ENCODE measurements at places on chromosomes 7 and 10.

- DNase-seq = no peak
Observed at GRCh38 chr7:68306692-68307107, 1291.6 kb upstream of the AUTS2 start.

GRCh38 chr10:79475119-79475653 is 29.8 kb upstream of the ZCCHC24 start:
- no peak for DNase-seq

GRCh38 chr10:113412161-113412560 is 140.7 kb upstream of the HABP2 start:
- no peak for DNase-seq

DNA sequence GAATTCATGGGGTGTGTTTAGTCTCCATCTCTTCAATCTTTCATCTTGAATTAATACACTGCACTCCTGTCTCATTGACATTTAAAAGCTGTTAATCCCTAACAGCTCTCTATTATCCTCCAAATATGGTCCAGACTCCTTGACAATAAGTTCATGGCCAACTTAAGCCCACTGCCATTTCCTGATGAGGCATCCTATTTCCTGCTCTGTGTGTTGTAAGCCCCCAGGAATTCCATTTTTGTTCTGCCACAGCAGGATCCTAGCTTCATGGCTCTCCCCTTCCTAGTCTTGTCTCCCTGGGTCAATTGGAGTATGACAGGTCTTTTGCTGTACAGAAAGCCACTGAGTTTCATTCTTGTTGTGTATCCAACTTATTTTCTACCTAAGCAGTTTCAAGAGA is 218.8 kb downstream of the OTUD1 start:
- DNase-seq = no peak

- no peak for DNase-seq
Observed at GRCh38 chr7:152136686-152137085, 111.2 kb downstream of the GALNT11 start.

DNA sequence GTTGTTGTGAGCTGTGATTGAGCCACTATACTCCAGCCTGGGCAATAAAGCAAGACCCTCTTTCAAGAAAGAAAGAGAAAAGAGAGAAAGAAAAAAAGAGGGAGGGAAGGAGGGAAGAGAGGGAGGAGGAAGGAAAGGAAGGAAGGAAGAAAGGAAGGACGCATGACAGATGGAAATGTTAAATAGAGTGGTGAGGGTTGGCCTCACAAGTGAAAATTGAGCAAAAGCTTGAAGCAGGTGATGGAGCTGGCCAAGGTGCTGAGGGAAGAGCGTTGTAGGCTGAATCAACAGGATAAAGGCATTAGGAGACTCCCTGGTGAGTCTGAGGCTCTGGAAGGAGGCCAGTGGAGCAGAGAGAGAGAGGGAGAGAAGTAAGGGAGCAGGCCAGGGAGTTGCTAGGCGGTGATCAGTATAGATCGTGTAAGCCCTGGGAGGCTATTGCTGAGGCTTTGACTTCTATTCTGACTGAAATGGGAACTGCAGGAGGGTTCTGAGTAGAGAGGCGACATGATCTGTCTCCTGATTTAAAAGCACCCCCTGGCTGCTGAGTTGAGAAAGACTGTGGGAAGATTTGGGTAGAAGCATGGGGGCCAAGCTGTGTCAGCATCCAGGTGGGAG is 26.5 kb upstream of the TMEM248 start:
- DNase-seq = no peak

GRCh38 chr7:45955286-45955685 is 34.2 kb upstream of the IGFBP3 start:
- no peak for DNase-seq

DNA sequence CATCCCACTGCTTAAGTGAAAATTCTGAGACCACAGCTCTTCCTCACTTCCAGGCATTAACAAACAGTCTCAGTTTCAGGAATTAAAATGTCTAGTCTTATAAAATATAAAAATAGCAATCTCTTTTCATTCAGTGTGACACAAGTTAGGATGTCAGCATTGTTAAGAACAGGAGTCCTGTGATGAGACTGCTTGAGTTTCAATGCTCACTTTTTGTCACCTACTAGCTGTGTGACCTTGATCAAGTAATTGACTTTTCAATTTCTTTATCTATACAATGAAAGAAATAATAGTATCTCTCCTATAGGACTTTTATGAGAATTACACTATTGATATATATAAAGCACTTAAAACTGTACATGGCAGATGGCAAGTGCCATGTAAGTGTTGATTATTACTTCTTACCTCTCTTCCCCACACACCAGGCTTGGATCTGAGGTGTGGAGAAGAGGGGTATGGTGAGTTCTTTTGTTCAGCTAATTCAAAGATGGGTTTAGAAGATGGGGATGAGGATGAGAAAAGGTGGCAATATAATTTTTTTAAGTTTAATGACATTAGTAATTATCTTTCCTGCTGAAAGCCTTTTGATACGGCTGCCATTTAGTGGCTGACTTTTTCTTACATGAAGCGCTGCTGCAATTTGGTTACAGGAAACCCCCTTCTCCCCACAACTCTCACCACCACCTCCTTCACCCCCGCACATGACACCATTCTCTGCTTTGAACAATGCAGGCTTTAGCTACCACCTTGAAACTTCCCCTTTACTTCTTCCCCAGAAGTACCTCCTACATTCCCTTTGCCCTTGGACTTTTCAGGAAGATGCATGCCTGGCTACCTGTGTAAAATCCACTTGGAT is 20.8 kb upstream of the HYAL4 start:
- DNase-seq = no peak

GRCh38 chr10:59844436-59844835 is 61.9 kb downstream of the CCDC6 start:
- no peak for DNase-seq

DNA sequence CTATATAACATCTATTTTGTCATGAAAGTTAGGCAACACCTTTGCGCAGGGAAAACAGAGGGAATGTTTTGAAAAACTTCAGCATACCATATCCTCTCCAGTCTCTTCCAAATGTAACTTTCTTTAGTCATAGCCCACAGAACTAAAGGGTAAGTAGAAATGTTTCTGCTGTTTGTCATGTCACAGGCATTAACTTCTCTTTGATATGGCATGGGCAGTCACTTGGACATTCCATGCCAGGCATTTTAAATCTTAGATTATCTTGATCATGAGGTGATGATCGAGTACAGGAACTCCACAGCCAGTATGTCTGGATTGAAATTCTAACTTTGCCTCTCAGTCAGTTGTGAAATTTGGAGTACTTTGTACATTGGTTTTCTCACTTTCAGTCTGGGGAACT is 27.5 kb upstream of the ETV1 start:
- no peak for DNase-seq

GRCh38 chr10:71766717-71767419 is 6.5 kb downstream of the VSIR start:
- no peak for DNase-seq

- DNase-seq = no peak
Observed at GRCh38 chr10:117782276-117782675, 239.7 kb downstream of the EMX2 start.

DNA sequence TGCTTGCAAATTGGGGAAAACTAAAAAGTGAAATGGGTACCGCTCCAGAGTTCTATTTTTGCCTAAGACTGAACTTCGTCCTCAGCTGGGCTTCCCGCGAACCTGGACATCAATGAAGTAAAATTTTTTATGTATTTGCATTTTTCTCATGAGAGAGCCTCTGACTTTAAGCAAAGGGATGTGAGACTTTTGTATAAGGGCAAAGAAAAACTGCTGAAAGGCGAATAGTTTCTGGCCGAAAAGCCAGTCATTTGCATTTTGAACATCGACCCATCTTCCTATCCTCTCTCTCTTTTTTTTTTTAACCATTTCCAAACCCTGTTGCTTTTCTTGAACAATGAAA is 573 bp downstream of the PMPCB start:
- no peak for DNase-seq

- no peak for DNase-seq
Observed at GRCh38 chr7:33874943-33875342, 30.4 kb upstream of the BMPER start.

- no peak for DNase-seq
Observed at GRCh38 chr7:68529221-68529620, 1069.1 kb upstream of the AUTS2 start.

DNA sequence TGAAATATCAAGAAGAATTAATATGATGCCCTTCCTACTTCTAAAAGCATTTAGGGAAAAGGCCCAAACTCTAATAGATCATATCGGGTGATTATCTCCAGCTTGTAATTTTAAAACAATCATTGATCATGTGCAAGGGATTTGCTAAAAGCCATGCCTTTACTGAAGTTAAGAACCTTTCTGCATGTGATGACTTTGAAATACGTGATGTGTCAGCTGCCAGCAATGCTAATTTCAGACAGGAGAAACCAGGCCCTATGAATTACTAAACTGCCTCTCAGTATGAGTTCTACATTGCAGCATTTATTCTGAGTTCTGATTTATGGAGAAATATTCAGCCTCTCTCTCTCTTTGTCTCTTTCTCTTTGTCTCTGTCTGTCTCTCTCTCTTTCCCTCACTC is 203.6 kb upstream of the AKR1E2 start:
- DNase-seq = no peak

GRCh38 chr7:4645246-4645645 is 36.8 kb upstream of the FOXK1 start:
- no peak for DNase-seq

- no peak for DNase-seq
Observed at GRCh38 chr10:29917311-29917710, 142.1 kb downstream of the JCAD start.

DNA sequence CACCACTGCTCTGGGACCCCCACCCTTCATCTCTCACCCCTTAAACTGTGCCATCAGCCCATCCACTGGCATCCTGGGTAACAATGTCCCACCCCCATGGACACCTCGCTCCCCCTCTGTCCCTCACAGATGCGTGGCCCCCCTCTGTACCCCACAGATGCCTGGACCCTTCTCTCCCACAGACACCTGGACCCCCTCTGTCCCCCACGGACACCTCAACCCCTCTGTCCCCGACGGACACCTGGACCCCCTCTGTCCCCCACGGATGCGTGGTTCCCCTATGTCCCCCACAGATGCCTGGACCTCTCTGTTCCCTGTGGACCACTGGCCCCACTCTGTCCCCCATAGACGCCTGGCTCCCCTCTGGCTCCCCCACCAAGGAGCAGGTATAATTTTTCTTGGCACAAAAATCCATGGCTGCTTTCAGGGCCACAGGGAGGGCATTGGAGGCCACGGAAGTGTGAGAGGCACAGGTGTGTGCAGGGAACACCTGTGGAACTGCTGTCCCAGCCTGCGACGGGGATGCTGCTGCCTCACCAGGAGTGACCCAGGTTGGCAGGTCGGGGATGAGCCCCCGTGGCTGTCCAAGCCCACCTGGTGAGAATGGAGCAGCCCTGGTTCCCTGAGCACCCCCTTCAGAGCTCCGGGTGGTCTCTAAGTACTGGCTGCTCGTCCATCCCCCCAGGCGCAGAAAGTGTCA is 193.5 kb downstream of the PTPRN2 start:
- DNase-seq = no peak

DNA sequence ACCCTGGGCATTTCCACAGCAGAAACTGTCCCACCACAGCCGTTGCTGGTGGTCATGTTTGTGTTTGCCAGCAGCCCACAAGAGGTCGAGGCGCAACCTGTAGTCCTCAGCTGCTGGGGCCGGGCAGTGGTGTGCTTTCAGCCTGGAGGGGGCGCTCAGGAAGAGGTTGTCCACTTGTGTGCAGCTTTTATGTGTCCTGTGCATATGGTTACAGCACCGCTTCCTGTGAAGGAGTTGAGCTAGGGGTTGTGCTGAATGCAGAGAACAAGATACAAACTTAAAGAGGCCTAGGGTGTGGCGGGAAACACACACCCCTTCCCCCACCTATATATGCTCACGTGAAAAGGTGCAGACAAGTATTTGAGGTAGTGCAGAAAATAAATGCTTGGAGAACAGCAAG is 29.5 kb upstream of the PFKFB3 start:
- peak; percentile 38 for DNase-seq

DNA sequence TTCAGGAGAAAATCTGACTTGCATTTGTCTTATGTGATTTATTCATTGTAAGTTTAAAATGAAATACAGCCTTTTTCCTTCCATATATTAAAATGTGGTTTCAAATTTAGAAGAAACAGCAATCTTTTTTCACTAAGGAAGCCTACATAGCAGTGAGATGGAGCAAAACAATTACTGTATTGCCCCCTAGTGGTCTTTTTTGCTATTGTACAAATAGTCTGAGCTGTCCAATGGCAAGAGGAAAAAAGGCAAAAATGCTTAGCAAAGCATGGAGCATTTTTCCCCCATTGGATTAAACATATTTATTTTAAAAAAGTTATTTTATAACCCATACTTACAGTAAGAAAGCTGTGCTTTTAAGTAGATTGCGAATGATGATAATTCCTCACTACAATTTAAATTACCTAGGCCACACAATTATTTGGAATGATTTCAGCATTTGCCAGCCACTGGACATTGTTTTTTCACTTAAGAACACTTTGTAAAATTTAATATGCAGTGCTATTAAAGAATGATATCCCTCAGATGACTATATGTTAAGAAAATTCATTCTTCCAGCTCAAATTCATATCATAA is 119.5 kb downstream of the CPED1 start:
- no peak for DNase-seq

- no peak for DNase-seq
Observed at GRCh38 chr10:34151931-34152330, 663.2 kb downstream of the PARD3 start.

DNA sequence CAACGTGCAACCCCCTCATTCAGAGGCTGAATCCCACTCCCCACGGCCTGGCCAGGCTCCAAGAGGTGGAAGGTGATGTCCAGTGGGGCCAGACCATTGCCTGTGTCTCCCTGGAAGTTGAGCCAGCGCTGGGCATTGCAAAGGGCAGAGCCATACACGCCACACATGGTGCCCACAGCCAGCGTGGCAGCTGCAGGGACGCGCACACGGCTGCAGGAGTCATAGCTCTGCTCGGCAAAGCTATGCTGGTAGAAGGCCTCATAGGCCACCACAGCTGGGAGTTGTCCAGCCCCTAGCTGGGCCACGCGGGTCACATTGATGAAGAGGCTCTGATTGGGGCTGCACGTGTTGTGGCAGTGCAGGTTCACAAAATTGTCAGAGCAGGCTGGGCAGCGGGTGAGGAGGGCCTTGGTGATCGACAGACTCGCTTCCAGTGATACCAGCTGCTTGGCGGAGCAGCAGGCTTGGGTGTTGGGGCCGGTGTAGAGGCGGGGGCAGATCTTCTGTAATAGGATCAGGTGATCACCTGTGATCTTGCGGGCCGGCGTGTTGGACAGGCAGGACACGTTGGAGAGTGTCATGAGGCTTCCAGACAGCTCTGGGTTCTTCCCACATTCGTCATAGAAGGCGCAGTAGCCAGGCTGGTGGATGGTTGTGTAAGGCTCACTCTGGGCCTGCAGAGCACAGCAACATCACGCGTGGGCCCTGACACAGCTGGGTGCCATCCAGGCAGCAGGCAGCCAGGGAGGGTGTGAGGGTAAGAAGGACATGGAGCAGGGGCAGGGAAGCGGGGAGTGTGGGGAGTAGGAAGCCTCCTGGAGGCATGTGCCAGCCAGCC is 1.2 kb downstream of the NPC1L1 start:
- no peak for DNase-seq
